ENCODE measurements at places on chromosomes 4 and X.

- no peaks in the 10 kb centered on the region for H3K4me1 ChIP-seq
- no peaks in the 10 kb centered on the region for H3K36me3 ChIP-seq
- no peak overlapping the region for H3K27ac ChIP-seq
- no peak for DNase-seq
- no peak overlapping the region for H3K4me3 ChIP-seq
These were observed 30.5 kb downstream of the RHOH start for GRCh38 chr4:40227284-40227683.

DNA sequence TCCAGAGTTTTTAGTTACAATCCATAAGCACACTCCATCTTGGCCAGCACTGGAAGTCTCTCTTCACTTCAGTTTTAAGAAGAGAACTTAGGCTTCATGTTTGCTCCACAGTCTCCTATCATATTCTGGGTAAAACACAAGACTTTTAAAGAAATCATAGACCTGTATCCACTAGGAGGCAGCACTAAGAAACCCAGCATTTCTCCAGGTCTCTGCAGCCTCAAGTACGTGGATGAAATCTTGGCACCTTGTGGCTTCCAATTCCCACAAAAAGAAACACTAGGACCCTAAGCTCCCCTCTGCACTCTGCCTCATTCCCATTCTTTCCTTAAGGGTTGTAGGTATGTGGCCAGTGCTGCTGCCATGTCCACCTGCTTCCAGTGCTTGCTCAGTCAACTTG lies 367.3 kb upstream of the CASK start:
- no peaks in the 10 kb centered on the region for H3K36me3 ChIP-seq
- no peaks in the 10 kb centered on the region for H3K27me3 ChIP-seq
- H3K4me3 ChIP-seq = no peak overlapping the region
- H3K27ac ChIP-seq = no peak overlapping the region
- DNase-seq = no peak

DNA sequence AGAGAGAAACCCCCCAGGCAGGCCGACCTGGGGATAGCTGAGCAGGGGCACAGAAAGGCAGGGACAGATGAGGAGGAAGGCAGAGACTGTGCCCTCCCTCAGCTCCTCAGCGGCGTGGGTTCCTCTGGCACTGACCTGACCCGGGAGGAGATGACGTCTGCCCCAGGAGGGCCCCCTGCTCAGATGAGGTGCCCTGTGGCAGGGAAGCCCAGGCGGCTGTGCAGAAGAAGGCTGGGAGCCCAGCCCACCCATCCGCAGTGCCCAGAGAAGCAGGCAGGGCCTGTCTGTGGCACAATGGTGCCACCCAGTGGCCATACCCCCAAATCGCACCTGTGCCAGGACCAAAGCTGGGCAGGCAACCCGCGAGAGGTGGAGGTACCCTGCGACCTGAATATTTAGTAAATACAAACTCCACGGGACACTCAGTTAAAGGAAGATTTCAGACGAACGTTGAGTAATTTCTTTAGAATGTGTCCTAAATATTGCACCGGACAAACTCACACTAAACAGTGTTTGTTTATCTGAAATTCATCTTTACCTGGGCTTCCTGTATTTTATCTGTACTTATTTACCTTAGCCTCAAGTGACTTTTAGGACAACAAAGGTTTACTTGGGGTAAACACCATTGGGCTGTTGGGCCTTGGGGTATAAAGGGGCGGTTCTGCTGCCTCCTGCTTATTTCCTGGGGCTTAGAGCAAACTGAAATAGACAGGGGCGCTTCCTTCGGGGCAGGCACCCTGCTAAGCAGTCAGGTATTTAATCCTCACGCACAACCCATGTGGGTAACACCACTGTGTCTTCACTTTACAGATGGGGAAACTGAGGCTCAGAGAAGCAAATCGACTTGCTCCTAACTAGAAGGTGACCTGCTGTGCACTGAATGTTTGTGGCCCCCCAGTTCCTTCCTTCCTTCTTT lies 46.5 kb upstream of the HMX1 start:
- no peak for DNase-seq
- H3K27me3 ChIP-seq = no peaks in the 10 kb centered on the region
- H3K4me1 ChIP-seq = no peaks in the 10 kb centered on the region
- no peaks in the 10 kb centered on the region for H3K36me3 ChIP-seq
- H3K4me3 ChIP-seq = no peak overlapping the region
- no peak overlapping the region for H3K27ac ChIP-seq

DNA sequence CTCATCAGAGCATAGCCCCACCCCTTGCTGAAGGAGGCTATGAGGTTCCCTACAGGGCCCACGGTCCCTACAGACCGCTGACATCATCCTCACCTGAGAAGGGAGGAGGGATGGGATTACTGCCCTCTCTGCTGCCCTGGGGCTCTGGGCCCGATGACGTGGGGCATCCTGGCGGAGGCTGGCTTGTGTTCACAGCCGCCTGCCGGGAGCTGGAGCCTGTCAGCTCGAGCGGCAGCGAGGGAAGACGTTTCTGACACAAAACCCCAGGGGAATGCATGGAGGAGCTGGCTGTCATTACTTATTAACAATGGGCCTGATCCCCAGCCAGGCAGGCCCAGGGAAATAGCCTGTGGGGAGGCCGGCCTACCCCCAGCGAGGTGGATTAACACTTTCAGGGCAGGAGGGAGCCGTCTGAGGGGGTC lies 106.6 kb upstream of the ATP6AP2 start:
- no peak overlapping the region for H3K27ac ChIP-seq
- no peak for DNase-seq
- no peak overlapping the region for H3K4me3 ChIP-seq

GRCh38 chr4:43325220-43325967 lies 432.9 kb downstream of the GRXCR1 start:
- H3K27ac ChIP-seq = no peak overlapping the region
- no peak for DNase-seq
- H3K36me3 ChIP-seq = no peaks in the 10 kb centered on the region
- H3K27me3 ChIP-seq = no peaks in the 10 kb centered on the region
- no peaks in the 10 kb centered on the region for H3K4me1 ChIP-seq

DNA sequence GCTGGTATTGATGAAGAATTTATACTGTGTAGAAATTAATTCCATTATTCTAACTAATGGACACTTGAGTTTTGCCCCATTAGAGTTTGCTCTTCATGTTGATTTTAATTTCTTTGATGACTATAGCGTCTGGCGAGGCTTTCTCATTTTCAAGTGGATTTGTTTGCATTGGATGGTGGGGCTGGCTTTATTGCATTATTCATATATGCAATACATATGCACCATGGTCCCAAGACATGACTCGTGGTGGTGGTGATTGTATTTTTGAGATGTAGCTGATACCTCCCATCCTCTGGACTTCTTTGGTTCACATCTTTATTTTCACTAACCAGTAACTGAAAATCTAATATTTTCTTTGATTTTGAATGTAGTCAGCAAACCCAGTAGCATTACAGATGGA lies 39.8 kb downstream of the PTTG2 start:
- DNase-seq = no peak
- no peaks in the 10 kb centered on the region for H3K36me3 ChIP-seq
- no peaks in the 10 kb centered on the region for H3K27me3 ChIP-seq
- H3K4me3 ChIP-seq = no peak overlapping the region
- H3K27ac ChIP-seq = no peak overlapping the region

DNA sequence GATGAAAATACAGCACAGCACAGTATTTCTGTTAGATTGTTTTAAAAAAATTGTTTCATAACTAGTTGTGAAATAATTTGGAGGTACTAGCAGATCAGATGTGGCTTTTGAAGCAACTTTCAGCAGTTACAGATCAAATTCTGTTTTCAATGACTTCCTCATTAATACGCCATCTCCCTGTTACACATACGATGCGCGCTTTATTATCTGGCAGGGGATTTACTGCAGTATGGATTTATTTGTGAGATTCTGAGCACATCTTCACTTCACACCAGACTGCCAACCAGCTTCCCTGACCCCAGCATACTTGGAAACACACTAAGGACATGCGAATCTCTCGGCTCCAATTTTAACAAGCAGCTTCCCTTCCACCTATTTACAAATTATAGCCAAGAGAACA lies 235.5 kb upstream of the DIAPH2 start:
- no peaks in the 10 kb centered on the region for H3K27me3 ChIP-seq
- no peak overlapping the region for H3K4me3 ChIP-seq
- no peak for DNase-seq
- no peaks in the 10 kb centered on the region for H3K4me1 ChIP-seq
- no peak overlapping the region for H3K27ac ChIP-seq
- H3K36me3 ChIP-seq = no peaks in the 10 kb centered on the region

DNA sequence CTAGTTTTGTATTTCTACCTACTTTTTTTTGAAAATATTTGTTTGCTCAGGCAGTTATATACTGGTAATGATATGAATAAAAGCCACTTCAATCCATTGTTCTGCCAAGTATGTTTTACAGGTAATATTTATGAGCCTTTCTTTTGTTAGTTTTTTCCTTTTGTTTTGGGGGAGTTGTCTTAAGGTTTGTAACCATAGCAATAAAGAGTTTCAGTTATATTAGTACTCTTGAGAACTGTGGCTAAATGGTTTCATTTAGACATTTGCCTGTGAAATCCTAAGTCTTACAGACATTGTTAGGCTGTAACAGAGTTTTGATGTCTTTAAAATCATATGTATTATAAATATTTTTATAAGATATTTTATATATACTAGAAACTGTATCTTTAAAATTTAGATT lies 150.1 kb downstream of the DIPK2B start:
- H3K27ac ChIP-seq = no peak overlapping the region
- H3K36me3 ChIP-seq = no peaks in the 10 kb centered on the region
- no peaks in the 10 kb centered on the region for H3K27me3 ChIP-seq
- H3K4me3 ChIP-seq = no peak overlapping the region
- no peak for DNase-seq

DNA sequence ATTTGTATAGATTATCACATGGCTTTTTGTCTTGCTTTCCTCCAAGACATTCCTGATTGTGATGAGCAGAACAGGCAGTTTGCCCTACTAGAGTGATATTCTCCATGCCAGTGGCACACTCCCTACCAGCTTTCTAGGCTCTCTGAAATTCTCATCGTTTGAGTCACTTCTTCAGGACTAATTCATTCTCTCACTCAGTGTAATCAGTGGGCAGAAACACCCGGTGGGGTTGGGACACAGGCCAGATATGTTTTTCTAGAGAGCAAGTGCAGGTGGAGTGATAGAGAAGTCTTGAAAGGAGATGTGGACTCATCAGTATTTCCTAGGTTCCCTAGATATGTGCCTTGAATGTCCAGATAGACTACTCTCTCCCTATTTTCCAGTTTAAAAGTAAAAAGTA lies 13.1 kb downstream of the RAB33A start:
- no peak overlapping the region for H3K4me3 ChIP-seq
- no peaks in the 10 kb centered on the region for H3K36me3 ChIP-seq
- no peak for DNase-seq
- H3K4me1 ChIP-seq = no peaks in the 10 kb centered on the region

- H3K4me1 ChIP-seq = no peaks in the 10 kb centered on the region
- no peak for DNase-seq
- no peaks in the 10 kb centered on the region for H3K36me3 ChIP-seq
- no peak overlapping the region for H3K4me3 ChIP-seq
These were observed 16.9 kb upstream of the LOC101059915 start for GRCh38 chrX:71650333-71650969.

DNA sequence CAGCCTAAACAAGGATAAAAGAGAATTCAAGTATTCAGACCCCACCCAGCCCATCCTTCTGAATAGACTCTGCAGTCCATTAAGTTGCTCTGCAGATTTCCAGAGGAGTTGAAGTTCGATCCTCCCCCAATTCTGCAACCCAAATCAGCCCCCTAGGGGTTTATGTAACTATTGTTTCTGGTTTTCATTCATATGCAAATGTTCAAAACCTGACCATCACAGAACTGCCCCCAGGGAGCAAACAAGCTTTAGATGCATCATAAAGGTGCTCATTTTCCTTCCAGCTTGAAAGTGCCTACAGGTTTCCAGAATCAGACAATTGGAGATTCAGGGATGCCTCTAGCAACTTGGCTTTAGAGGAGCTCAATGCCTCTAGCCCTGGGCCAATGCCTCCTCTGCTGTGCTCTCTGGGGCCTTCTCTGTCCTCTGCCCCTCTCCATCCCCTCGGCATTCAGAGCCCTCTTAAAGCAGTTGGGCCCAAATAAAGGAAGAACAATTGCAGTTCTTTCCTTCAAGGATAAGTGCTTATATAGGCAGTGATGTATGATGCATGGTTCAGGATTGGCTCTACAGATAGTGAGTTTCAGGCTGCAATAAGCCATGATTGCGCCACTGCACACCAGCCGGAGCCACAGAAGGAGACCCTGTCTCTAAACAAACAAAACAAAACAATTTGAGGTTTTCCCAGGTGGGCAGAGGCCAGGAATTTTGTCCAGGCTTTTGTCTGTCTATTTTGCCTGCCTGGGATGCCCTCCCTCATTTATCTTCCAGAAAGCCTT lies 23.5 kb upstream of the SPINK2 start:
- H3K27ac ChIP-seq = no peak overlapping the region
- H3K36me3 ChIP-seq = no peaks in the 10 kb centered on the region
- no peak overlapping the region for H3K4me3 ChIP-seq

DNA sequence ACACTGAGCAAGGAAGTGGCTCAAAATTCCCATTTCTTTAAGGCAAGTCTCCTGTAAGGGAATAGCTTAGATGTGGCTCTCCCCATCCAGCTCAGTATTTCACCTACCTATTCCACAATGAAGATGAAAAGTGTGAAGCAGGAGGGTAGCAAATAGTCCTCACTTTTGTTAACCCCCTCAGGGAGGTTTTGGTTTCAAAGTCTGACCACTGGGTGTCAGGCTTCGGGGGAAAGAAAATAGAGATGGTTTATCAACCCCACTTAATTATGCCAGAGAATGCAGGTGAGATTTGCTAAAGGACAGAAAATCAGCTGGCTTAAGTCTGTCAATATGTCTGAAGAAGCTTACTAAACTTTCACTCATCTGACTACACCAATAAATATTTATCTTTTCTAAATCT lies 69.5 kb downstream of the DHX15 start:
- no peaks in the 10 kb centered on the region for H3K4me1 ChIP-seq
- peaks cover 40% of the 10 kb centered on the region for H3K36me3 ChIP-seq
- H3K27me3 ChIP-seq = no peaks in the 10 kb centered on the region
- no peak for DNase-seq

DNA sequence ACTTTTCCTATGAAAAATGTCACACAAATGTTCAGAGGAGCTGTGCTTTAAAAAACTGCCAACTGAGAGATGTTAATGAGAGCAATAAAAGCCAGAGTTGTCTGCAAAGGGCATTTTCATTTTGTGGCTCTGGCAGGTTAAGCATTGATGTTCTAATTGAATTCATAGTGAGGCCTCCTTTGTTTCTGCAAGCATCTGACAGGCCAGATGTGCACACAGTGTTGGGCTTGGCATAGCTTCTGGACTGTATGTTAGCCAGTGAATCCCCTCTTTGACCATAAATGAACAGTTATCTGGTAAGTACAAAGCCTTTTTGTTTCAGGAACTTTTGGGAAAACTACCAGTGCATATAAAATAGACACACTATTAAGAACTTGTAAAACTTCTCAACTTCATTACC lies 81.9 kb downstream of the JADE3 start:
- peaks cover 12% of the 10 kb centered on the region for H3K36me3 ChIP-seq
- no peaks in the 10 kb centered on the region for H3K4me1 ChIP-seq
- no peak overlapping the region for H3K27ac ChIP-seq
- no peak overlapping the region for H3K4me3 ChIP-seq
- H3K27me3 ChIP-seq = no peaks in the 10 kb centered on the region

- no peak overlapping the region for H3K4me3 ChIP-seq
- no peak for DNase-seq
- H3K36me3 ChIP-seq = no peaks in the 10 kb centered on the region
These were observed 100.1 kb upstream of the ATXN3L start for GRCh38 chrX:13419918-13420317.

GRCh38 chr4:25031077-25031621 lies 403 bp upstream of the LGI2 start:
- no peak for DNase-seq
- H3K4me3 ChIP-seq = peak overlapping the region; percentile 75
- H3K36me3 ChIP-seq = no peaks in the 10 kb centered on the region
- H3K4me1 ChIP-seq = peaks cover 33% of the 10 kb centered on the region
